Stimulated activated CD8-positive, alpha-beta memory T cell treated with anti-CD3 and anti-CD28 coated beads, Interleukin-12 subunit alpha, Interleukin-12 subunit beta, amount 100 ng/mL, for 4 hours (primary cell): ENCODE measurements at places on chromosomes 6 and 20.

- DNase-seq = no peak
Observed at GRCh38 chr6:70241031-70241430, 61.9 kb downstream of the COL9A1 start.

DNA sequence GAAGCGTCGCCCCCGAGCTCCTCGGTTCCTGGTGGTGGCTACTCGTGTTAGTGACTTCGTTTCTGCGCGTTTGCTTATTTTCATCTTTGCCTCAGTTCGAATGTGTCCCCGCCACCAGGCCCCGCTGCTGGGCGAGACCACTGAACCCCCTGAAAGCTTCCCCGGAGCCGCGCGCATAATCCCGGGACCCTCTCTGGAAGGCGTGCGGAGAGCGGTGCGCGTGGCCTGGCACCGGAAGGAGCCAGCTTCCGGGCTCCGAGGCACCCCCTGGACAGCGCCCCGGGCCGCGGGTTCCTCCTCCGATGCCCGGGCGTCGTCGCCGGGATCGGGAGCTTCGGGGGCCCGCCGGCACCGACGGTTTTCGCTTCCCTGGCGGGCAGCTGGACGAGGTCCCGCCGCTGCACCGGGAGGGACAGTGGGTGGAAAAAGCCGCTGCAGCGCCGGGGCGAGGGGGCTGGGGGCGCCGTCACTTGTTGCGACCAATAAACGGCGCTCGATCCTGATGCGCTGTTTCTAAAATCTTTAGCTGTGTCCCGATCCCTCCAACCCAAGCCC lies 643 bp upstream of the SLC35D3 start:
- no peak for DNase-seq

- DNase-seq = no peak
Observed at GRCh38 chr6:82257088-82257774, 9.7 kb upstream of the IBTK start.

DNA sequence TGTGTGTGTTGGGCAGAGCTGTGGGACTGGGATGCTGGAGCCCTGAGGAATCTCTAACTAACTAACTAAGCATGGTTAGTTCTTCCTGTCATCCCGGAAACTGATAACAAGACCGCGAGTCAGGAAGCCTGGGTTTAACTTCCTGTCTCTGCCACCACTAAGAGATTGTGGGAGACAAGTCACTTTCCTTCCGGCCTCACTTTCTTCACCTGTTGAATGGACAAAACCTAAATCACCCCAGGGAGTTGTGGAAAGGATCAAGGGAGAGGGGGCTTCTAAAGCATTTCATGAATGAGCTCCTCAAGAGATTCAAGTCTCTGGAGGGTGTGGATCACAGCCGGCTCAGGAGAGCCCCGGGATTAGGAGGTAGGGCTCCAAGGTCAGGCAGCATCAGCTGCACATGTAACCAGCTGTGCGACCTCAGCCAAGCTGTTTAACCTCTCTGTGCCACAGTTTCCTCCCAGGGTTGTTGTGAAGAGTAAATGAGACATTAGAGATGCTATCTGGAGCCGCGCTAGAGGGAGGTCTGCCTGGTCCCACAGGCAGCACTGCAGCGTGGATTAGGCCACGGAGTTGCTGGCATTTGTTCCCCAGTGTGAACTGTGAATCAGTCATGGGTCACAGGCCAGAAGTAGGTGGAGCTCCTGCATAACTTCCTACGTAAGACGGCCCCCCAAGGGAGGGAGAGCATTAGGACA lies 105.1 kb downstream of the TOX2 start:
- DNase-seq = no peak

DNA sequence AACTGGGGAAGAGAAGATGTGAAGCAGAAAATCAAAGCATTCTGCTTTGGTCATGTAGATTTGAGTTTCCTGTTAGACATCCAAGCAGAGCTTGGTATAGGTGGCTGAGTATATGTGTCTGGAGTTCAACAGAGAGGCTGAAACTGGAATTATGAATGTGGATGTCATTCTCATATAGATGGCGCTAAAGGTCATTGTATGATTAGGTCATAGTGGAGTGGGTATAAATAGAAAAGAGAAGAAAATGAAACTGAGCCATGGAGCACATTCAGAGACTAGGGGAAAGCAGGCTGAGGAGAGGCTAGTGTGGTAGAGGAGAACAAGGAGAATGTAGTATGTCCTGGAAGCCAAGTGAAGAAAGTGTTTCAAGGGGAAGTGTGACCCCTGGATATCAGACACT lies 295.6 kb upstream of the PLN start:
- no peak for DNase-seq

DNA sequence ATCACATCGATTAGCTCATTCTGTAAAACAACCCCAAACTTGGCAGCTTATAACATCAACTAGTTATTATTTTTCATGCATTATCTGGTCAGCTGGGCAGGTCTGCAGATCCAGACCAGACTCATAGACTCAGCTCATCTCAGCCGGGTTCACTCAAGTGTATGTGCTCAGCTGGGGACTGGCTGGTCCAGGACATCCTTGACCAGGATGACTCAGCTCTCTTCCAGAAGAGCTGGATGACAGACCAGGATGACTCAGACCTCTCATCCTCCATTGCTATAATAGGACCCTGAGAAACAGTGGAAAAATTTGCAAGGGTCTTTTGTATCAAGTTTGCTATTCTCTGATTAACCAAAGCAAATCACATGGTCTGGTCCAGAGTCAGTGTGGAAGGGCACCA lies 312.5 kb upstream of the PLCB4 start:
- no peak for DNase-seq

GRCh38 chr6:131159578-131159977 lies 24.3 kb downstream of the AKAP7 start:
- no peak for DNase-seq

- no peak for DNase-seq
Observed at GRCh38 chr6:135722190-135722589, 129.3 kb upstream of the PDE7B start.

DNA sequence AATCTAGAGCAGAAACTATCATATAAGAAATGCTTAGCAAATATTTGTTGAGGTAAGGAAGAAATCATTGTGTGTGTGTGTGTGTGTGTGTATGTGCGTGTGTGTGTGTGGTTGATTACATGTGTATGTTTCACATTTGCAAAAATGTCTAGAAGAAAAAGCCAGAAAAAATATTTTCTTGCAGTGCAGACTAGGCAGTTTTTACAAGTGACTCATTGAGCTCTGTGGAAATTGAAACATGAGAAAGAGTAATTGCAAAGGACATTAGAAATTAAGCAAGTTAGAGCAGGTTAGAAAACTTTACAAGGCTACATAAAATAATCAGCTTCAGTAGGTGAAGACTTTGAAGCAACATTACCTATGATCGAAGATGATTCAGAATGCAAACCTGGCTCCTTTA lies 669.0 kb upstream of the EYS start:
- DNase-seq = no peak

GRCh38 chr20:6282642-6283041 lies 159.8 kb upstream of the FERMT1 start:
- DNase-seq = no peak

- no peak for DNase-seq
Observed at GRCh38 chr20:57163041-57163440, 103.4 kb downstream of the BMP7 start.

GRCh38 chr20:47126709-47127108 lies 229.8 kb downstream of the ZMYND8 start:
- no peak for DNase-seq

GRCh38 chr6:106829451-106829850 lies 145.1 kb downstream of the CD24 start:
- DNase-seq = no peak

GRCh38 chr6:107740496-107741190 lies 83.5 kb downstream of the SCML4 start:
- DNase-seq = no peak

DNA sequence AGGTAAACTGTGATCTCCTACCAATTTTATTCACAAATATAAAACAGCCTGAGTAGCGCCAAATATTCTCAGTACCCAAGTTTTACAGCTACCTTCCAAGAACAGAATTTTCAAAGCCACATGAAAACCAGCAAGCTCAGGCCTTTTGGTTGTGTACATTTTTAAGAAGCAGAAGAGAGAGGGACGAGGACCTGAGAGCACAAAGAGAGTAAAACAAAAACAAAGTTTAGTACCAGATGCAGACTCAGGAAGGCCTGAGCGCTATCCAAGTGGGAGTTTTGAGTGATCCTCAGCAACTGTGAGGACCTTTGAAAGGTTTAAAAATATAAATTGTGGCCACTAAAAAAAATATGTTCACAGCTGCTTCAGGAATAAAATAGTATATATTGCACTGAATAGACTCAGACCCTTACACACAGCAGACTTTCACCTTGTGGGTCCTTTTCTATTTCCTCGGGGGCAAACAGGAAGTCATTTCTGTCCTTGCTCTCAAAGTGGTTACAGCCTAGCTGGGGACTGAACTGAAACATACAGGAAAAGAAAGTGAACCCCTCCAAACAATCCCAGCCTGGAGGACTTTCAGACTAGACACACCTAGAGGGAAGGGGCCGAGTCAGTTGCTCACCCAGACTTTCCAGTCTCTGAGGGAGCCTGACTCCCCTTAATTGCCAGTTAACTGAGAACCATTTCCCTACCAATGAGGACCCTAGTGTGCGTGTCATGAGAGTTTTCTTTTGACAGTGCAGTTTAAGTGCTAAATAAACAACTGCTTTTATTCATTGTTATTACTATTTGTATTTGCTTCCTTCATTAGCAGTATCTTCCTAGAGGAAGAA lies 48.5 kb upstream of the NT5E start:
- no peak for DNase-seq

DNA sequence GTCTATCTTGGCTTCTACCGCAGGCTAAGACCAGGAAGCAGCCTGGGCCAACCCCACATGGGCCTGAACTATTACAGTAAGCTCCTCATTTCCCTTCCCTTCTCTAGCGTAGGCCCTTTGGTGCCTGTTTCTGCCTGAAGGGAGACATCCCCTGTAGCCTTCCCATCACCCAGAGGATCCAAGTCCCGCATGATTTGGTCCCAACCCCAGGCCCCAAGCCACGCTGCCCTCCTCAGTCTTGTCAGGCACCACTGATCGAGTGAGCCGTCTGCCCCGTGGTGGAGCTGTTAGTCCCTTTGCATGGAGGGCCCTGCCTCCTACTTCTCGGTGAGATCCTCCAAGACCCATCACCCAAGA lies 46.4 kb downstream of the EBF4 start:
- DNase-seq = no peak

DNA sequence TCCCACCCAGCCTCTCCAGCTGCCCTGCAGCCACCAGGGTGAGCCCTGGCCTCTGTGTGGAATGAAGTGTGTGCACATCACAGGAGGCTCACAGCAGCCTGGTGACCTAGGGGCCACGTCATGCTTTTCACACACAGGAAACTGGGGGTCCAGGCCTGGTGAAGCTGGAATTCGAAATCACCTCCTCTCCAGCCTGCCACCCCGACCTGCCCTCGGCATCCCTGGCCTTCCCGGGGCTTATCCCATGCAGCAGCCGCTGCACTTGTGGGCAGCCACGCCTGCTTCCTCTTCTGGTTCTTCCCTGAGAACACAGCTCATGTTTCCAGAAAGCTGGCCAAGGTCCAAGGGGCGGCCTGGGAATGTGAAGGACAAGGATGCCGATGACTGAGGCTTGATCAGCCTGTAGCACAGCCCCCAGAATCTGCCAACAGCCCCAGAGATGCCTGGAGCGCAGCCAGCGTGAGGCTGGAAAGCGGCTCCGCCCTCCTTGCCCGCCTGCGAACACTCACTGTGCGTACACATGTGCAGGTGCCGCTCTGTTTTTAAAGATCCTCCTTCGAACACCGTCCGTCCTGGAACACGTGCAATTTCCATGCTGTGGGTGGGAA lies 4.2 kb upstream of the NTSR1 start:
- no peak for DNase-seq

DNA sequence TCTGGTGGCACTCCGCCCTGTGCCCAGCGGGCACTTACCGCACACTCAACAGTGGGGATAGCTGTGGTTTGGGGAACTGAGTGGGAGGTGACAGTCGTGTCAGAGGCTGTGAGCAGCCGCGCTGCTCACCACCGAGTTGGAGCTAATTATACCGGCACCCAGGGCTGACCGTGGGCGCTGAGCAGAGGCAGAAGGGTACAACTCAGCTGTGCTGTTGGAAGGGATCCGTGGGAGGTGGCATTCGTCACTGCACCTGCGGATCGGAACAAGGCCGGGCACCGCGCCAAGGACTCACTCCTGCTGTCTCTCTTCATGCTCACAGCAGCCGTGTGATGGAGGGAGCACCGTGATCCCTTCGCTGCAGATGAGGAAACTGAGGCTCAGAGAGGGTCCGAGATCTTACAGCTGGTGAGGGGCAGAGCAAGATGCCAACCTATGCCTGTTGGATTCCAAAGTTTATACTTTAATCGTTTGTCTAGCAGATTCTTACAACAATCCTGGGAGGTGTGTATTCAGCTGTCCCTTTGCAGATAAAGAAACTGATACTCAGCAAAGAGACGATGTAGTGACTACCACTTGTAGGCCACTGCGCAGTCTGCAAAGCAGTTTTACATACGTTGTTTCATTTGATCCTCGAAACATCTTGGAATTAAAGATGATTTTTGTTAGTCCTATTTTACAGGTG lies 713 bp upstream of the ELMO2 start:
- DNase-seq = peak; percentile 85

DNA sequence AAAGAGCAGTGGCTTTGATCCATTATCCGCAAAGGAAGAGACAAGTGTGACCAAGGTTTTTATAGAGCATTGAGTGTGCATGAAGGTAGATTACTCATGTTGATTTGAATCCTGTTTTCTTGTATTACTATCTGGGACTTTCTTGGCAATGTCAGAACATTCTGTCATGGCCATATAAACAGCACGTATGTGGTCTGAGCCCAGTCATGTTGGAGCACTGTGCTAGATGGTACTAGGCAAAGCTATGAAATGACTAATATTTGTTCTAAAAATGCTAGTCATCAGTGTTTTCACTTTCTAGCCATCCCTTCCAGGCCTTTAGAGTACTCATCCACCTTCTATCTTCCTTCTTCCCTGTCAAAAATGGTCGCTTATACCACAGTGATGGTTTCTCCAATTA lies 278.6 kb upstream of the FLRT3 start:
- DNase-seq = no peak

- DNase-seq = no peak
Observed at GRCh38 chr20:32397567-32398084, 39.5 kb downstream of the ASXL1 start.

DNA sequence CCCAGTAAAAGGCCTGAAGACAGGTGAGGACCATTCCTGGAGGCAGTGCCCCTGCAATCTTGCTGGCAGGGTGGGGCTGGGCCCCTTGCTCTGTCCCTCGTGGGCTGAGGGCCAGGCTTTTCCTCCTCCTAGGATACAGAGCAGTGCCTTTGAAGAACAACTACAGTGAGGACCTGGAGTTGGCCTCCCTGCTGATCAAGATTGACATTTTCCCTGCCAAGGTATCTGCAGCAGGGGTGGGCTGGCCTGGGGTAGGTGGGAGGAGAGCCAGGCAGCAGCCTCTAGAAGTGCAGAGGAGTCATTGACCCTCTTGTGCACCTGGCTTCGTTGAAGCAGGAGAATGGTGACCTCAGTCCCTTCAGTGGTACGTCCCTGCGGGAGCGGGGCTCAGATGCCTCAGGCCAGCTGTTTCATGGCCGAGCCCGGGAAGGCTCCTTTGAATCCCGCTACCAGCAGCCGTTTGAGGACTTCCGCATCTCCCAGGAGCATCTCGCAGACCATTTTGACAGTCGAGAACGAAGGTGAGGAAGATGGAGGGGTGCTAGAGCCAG lies 36.5 kb downstream of the PLCG1 start:
- DNase-seq = no peak
